A172 (cell line): ENCODE measurements at places on chromosomes 5 and 9.
A peak's percentile ranks its signal among the peaks of the same experiment; 100 is the strongest.

GRCh38 chr5:143913008-143913752 lies 101.2 kb downstream of the HMHB1 start:
- DNase-seq = peak; percentile 65

- no peak for DNase-seq
These were observed 98.5 kb downstream of the SNX18 start for GRCh38 chr5:54616031-54616430.

DNA sequence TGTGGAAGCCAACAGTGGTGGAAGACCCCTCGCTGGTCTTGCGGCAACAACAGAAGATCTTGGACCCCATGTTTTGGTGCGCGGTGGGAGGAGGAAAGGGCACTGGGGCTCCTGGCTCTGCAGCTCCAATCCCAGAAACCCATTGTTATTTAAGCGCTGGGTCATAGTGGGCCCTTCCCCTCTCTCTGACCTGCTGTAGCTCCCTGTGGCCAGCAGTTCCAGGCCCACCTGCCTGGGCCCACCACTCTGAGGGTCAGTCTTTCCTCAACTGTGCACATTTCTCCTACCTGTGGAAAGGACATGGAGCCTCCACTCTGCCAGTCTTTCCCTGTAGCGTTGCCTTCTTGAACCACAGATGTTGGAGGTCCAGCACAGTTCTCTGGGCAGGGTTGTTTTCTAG lies at the start of gene TEX53:
Gene TEX53 (minus strand): TSS at position 101 of the 400 bp plus-strand sequence. CDS start 31 bp downstream, at position 70.
- no peak for DNase-seq

DNA sequence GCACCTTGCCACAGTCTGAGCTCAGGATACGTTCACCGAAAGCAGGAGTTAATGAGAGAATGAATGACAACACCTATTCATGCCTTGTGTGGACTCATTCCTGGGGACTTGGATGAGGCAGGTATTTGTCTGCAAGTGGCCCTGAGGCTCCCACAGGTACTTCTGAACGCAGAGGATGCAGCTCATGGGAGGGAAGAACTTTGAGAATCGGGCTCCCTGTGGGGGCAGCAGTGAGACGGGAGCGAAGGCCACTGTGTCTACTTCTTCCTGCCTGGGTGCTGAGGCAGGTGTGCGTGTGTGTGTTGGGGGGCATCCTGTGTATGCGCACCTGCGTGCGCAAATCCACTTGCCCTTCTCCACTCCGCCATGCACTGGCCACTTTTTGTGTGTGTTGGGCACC lies 42.2 kb downstream of the PTPN3 start:
- DNase-seq = no peak

DNA sequence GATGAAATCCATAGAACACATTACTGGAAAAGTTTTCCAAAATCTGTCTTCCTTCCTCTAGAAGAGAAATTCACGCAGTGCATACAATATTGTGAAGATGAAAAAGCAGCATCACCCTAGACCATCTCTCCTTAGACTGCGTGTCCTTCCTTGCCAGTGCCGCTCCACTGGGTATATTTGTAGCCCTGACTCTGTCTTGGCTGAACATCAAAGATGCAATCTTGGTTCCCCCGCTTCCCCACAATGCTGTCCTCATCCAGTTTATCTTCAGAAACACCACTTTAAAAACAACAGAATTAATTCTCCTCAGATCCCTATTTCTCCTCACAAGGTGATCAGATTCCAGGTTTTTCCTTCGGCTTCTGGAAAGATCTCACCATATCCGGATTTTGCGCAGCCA lies 53.9 kb downstream of the ROR2 start:
- DNase-seq = no peak

DNA sequence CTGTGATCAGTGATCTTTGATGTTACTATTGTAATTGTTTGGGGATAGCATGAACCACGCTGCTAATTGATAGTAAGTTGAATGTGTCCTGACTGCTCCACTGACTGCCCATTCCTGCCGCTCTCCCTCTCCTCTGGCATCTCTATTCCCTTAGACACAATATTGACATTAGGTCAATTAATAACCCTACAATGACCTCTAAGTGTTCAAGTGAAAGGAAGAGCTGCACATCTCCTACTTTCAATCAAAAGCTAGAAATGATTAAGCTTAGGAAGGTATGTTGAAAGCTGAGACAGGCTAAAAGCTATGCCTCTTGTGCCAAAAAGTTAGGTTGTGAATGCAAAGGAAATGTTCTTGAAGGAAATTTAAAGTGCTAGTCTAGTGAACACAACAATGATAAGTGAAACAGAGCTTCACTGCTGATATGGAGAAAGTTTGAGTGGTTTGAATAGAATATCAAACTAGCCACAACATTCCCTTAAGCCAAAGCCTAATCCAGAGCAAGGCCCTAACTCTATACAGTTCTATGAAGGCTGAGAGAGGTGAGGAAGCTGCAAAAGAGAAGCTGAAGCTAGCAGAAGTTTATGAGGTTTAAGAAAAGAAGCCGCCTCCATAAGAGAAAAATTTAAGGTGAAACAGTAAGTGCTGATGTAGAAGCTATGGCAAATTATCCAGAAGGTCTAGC lies 12.9 kb downstream of the CLINT1 start:
- DNase-seq = no peak

DNA sequence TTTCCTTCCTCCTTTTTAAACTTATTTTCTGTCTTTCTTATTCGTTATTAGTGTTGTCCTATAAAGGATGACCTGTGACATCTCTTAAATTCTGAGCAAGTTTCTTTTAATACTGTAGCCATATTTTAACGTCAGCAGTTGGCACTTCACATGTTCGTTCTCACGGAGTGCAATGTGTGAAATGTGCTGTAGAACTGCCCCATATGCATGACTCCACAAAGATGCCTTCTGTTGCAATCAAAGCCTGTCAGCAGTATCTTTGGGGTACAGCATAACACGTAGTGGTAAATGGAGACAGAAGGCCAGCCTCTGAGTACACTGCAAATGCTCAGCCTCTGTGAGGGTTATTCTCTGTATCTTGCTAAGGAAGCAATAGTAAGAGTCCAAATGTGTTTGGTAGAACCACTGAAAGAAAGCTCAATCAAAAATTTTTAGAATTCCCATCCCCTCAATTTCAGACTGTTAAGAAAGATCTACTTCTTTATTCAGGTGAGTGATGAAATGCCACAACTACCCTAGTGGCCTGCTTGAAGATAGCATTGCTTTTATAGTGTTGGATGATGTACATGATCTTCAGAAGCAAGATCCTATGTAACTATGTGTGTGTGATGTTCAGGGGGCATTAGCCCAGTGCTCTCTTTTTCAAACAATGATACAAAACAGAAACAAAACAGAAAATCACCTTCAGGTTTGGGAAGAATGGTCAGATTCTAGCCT lies 277.7 kb downstream of the TMEM167A start:
- no peak for DNase-seq

DNA sequence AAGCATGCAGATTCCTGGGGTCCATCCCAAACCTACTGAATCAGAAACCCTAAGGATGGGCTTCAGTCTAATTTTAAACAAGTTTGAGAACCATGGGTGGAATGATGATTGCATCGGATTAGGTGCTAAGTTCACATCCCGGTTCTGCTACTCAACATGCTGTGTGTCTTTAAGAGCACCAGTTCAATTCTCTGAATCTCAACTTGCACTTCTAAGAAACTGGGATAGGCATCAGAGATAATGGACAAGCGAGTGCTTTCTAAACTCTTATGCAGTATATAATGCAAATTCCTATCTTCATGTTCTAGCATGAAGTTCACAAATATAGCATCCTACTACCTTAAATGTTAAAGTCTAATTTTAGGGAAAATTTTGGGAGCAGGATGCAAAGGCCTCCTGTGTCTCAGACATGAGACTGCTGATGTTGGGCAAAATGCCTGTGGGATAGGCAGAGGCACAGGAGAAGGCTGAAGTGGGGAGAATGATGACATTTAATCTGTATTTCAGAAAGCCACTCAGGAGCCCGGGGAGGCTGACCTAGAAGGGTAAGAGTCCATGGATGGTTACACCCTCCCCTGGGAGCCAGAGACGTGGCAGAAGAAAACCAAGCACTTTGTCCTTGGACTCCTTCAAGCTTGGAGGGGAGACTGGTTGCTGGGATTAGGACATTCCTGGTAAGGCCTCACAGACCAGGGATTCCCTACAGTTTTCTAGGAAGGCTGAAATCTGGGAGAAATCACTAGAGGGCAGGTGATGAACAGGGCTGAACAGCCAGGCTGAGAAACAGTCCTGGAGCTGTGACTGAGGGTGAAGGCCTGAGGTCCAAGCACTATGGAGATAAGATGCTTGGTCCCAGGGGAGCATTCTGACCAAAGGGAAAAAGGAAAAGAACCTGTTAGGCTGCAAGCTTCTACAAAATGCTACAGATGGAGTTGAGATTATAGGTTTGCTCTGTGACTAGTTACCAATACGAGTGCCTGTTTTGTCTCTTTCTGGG lies 311.9 kb upstream of the PANK3 start:
- DNase-seq = no peak

GRCh38 chr5:163633926-163634460 lies 128.6 kb downstream of the MAT2B start:
- no peak for DNase-seq

- DNase-seq = no peak
These were observed 34.8 kb downstream of the ITGA2 start for GRCh38 chr5:53023969-53024368.
